ENCODE measurements at places on chromosomes 5 and 9.

GRCh38 chr5:170266570-170267381 is 30.8 kb downstream of the LCP2 start:
- no peak for DNase-seq

DNA sequence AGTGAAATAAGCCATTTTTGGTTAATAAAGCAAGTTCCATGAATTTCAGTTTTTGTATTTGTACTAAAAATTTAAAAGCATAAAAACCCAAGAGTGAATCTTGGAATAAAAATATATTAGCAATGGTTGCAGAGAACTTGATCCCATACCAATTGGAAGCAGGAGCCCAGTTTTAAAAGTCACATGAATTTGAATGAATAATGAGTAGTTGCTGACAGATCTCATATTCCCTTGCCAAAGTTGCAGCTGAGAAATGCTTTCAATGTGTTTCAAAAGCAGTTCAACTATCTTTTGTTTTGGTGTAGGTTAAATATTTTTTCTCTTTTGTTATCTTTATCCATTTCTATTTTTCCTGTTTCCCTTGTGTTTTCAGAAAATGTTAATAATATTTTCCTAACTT is 818.6 kb downstream of the CDH18 start:
- DNase-seq, result no peak

DNA sequence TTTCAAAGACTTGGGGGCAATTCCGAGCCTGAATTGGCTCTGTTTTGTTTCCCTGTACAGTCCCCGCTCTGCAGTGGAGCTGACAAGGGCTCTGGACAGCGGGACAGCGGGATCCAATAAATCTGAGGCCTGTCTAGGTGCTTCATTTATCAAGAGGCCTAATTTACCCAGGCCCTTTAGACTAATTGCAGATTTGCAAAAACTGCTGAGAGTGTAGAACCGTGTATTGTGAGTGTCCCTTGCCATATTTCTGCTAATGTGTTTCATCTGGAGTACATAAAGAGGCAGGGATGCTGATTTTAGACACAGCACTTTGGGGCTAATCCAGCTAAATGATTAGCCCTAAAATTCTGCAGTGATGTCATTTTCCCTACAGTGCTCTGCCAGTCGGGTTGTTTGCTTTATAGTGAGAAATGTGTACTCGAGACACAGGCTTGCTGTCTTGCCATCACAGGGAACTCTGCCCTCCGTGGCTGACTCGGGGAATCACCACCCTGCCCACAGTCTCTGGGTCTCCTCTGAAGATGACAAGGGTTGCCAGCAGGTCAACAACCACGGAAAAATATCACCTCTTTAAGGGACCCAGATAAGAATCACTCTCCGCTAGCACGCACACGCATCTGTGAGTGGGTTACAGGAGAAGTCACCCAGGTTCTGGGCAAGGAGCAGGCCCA is 592.0 kb downstream of the BNC2 start:
- DNase-seq, result no peak

- no peak for DNase-seq
These were observed 153.6 kb downstream of the MSX2 start for GRCh38 chr5:174877987-174878386.

GRCh38 chr5:177491429-177491945 is 5.9 kb downstream of the PDLIM7 start:
- no peak for DNase-seq

- DNase-seq, result no peak
These were observed 4.1 kb downstream of the MRPL36 start for GRCh38 chr5:1795506-1795905.

DNA sequence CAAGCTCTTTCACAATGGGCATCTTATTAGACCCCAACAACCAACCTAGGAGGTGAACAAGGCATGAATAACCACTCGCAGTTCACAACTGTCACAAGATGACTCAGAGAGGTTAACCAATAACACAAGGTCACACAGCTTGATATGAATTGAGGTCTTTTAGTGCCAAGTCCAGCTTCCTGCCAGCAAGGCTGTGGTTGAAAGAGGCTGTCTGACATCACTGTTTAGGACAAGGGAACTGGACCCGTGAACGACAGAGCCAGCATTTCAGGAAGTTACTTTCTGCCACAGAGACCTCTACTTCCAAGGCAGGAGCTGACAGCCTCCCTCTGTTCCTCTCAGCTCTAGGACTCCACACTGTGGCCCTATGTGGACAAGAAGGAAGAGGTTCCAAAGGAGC is 53.4 kb upstream of the ALDH1B1 start:
- no peak for DNase-seq

- DNase-seq, result no peak
These were observed 41.3 kb upstream of the GRHPR start for GRCh38 chr9:37381094-37381741.

DNA sequence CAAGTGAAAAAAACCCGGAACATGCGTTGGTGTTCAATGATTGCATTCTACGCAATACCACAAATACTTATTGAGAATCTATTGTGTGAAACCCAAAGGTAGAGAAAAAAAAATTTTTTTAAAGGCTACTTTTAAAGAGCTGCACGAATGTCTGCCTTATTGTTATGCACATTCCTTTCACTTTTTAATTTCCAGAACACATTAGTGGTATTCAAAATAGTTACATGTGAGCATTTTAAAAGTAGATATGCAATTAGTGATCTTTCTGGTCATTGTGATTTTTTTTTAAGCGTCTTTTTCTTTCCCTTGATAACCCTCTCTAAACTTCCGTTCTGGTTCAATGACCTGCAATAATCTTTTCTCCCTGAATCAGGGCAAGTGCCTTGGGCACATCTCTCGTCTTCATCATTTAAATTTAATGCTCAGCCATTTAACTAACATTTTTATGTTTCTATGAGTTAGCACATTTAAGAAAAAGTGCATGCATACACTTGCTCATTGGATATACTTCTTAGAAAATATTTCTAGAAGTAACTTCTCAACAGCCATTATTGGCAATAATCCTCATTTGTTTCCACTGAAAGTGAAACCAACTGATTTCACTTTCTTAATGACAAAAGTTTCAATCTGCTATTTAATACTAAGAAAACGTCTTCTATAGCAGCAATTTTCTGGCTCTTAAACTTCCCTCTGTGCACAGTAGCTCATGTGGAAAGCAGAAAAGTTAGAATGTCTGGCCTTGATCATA is 80.3 kb downstream of the CDH6 start:
- DNase-seq, result no peak

DNA sequence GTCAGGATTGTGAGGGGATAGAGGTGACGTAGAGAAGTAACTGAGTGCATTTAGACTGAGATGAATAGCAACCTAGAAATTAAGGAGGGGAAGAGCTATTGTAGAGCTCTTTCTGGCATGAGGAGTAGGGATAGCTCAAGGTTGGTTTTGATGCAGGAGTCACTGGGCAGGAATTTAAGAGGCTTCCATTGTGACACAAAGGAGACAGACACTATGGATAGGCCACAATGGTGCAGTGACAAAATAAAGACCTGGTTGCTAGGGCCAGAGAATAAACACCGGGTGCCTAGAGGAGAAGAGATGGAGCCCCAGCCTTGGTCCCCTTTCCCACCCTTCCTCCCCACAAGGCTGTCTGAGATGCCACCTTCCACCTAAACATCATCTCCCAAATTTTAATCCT is at the start of gene SPZ1:
Gene SPZ1 (plus strand): TSS at position 301 of the 400 bp plus-strand sequence. CDS start 214 bp downstream, outside the sequence.
- no peak for DNase-seq

- DNase-seq, result no peak
These were observed 450.8 kb upstream of the TLE4 start for GRCh38 chr9:79120941-79121340.

DNA sequence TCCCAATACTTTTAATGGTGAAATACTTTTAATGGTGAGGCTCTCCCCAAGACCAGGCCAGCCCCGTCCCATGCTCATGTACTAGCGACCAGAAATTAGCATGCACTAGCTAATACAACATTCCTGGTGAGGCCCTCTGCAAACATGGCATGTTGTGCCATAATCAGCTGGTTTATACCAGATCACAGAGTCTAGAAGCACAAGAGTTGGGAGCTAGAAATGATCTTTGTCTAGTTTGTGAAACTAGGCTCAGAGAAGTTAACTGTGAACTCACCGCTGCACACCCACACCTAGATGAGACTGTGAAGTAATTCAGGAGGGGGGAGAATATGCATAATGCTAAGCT is 37.4 kb downstream of the MTMR12 start:
- DNase-seq, result no peak

- no peak for DNase-seq
These were observed 17.3 kb downstream of the TRUB2 start for GRCh38 chr9:128304971-128305288.

DNA sequence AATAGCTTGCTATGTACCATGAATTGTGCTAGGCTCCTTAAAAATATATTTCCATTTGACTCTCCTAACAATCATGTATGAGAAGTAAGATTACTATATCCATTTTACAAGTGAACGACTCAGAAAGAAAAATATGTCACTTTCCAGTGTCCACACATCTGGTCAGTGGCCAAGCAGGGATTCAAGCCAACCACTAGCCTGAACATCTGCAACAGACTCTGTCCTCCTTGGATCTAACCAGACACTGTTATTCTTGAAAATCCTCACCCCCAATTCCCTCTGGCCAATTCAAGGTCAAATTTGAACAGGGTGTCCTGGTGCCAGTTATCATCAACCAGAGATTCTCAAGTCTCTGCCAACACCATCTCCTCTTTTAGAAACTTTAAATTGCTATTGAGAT is 344.1 kb upstream of the WWC1 start:
- no peak for DNase-seq

GRCh38 chr9:114185570-114186490 is 30.5 kb downstream of the COL27A1 start:
- no peak for DNase-seq

DNA sequence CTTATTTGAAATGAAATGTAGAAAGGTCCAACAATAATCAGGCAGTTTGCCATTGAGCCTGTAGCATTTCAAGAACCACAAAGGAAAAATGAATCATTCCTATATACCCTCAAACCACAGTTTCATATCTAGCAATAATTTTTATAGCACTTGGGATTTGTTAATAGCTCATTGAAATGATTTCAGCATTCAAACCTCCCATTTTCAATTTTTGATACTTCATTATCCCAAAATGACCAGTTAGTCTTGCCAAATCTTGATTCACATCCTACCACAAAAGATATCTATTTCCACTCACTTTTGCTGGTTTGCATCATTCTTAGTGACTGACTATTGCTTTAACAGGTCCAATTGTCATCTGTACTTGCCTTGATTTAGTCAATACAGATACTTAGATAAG is 790.1 kb downstream of the TLE1 start:
- DNase-seq, result no peak

GRCh38 chr9:124778575-124779367 is 1.8 kb downstream of the OLFML2A start:
- DNase-seq, result no peak

- no peak for DNase-seq
These were observed 34.8 kb downstream of the HMGXB3 start for GRCh38 chr5:150035139-150035895.

DNA sequence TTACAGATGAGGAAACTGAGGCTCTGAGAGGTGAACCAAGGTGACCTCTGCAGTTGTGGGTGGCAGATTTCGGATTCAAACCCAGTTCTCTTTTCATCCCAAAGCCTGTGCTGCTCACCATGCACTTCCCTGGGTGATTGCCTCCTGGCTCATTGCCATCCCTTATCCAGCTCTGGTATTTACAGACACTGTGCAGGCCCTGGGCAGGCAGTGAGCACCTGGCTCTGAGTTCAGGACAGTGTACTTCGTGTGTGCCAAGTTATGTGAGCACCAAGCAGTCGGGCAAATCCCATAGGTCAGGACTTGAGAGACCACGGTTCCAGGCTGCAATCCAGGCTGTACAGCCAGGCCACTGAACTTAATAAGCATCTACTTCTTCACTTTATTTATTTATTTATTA is 1.4 kb downstream of the LRSAM1 start:
- DNase-seq, result no peak

- DNase-seq, result no peak
These were observed 124.7 kb downstream of the DAB2IP start for GRCh38 chr9:121776001-121776738.

GRCh38 chr5:169943026-169943425 is 37.3 kb downstream of the INSYN2B start:
- no peak for DNase-seq

DNA sequence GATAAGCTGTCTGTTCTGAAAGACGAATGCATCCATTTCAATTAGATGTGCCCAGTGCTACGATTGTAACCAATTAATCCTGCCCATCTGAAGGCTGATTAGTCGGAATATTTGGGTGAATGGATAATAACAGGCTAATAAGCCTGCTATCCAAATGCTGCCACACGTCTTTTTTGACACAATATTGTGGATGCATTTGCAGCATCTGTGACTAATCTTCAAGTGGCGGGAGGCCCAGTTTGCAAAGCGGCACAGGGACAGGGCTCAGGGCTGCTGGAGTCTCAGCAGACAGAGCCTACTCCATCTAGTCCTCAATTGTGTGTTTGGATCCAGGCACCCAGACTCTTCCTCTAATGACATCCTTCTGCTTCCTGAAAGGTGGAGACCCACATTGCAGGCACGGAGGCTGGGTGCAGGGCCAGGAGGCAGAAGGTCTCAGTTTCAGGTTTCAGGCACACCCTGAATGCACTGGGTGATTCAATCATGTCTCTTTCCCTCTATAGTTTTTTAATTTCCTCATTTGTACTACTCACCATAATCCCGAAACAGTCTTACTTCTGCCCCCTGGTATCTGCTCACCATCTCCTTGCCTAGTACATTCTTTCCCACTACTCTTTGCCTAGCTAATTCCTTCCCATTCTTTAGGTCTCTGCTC is 169.6 kb downstream of the ASTN2 start:
- no peak for DNase-seq

DNA sequence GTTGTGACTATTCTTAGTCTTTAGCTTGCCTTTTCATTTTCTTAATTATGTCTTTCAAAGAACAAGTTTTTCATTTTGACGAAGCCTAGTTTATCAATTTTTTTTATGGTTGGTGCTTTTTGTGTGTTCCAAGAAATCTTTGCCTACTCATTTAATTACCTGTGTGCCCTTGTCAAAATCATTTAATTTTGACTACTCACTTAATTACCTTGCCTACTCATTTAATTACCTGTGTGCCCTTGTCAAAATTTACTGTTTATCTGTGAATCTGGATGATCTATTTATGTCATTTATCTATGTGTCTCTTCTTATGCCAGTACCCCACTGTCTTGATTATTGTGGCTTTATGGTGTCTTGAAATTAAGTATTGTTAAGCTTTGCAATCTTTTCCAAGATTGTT is 63.9 kb downstream of the MTAP start:
- DNase-seq, result no peak

DNA sequence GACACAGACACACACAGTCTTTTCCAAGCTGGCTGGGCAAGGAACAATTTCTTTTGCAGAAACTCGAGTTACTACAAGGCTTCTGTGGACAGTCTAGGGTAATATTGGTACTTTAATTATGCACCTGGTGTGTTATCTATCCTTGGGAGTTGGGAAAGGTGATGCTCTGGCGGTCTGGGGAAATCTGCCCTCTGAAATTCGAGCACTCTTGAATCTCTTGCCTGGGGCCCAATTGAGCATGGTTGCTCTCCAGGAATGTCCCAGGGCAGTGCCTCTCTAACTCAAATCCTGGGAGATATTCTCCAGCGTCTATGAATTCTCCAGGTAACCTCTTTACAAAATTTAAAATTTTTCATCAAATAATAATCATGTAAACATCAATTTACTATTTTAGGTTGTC is 69.3 kb downstream of the KCNIP1 start:
- no peak for DNase-seq
